ENCODE measurements at places on chromosomes 4 and X.
A peak's percentile ranks its signal among the peaks of the same experiment; 100 is the strongest.

GRCh38 chr4:186633844-186634243 lies 78.5 kb upstream of the MTNR1A start:
- no peak for DNase-seq

DNA sequence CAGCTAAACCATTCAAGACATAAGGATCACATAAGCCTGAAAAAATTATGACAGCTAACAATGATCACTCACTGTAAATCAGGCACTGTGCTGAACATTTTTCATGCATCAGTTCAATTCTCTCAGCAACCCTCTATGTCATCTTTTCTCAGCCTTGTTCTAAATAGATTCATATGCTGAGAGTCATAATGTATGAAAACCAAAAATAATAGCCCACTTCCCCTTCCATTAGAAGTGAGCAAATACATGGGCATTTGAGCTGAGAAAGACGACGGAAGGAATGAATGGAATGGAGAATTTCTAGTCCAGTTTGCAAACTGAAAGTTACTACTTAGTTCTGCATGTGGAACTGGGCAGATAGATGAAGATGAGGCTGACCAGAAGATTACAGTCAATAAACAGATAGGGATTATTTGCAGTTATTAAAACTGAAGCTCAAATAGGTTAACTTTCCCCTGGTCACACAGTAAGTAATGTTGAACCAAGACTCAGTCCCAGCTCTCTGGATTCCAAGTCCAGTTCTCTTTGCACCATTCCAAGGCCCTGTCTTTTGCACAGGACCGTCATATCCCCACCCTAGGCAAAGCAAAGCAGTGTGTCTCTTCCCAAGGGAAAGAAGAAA lies 1.6 kb upstream of the SH3RF1 start:
- peak; percentile 56 for DNase-seq

- no peak for DNase-seq
Measured at GRCh38 chr4:36027203-36027602, 217.1 kb downstream of the ARAP2 start.

DNA sequence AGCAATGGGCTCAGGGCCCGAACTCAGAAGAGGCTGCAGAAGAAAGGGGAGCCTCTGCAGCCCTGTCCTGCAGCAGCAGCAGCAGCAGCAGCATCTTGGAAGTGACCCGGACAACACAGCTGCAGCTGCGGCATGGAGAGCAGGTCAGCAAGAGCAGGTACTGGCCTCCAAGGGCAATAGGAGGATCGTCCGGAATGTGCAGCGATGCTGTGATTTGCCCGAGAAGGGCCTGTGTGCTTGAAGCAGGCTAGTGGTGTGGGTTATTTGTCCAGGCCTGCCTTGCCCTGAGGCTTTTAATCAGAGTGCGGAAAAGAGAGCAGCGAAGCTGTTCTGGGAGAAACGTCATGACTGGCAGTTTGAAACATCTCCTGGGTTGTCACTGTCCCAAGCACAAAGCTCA lies 126.0 kb downstream of the F11 start:
- no peak for DNase-seq

- no peak for DNase-seq
Measured at GRCh38 chrX:70254063-70254400, 6.0 kb downstream of the P2RY4 start.

All from suppressor macrophage treated with lipopolysaccharide for 4 hours (primary cell).